ENCODE measurements at places on chromosomes 12 and 14. TPM values are rescaled to one million over a fixed set of nuclear protein-coding genes. Genes with fewer than 3 reads are reported as not detected.

Gene HVCN1
- total RNA-seq, result 18.5 TPM

Gene TOMM20L
- 1.9 TPM for total RNA-seq

Gene TPH2
- total RNA-seq, result not detected

Gene HNF1A
- not detected for total RNA-seq

Gene CLEC14A
- not detected for total RNA-seq

Gene AMDHD1
- total RNA-seq, result 0.63 TPM

Gene TTLL5
- 10.6 TPM for total RNA-seq

Gene GPX2
- not detected for total RNA-seq

Gene SLC5A8
- not detected for total RNA-seq

Gene FIGNL2
- 0.31 TPM for total RNA-seq

Gene TMPRSS12
- total RNA-seq, result not detected

Gene IGF1
- total RNA-seq, result not detected

Gene TAS2R46
- total RNA-seq, result 6.5 TPM

Gene KRT6C
- total RNA-seq, result not detected

Gene TEAD4
- total RNA-seq, result not detected

Gene CHFR
- total RNA-seq, result 51.2 TPM

Gene P2RX2
- total RNA-seq, result 0.10 TPM

Gene IRAK3
- 57.5 TPM for total RNA-seq

Gene SNRPF
- 15.7 TPM for total RNA-seq

Gene KRT80
- total RNA-seq, result not detected

Gene RDH5
- 3.0 TPM for total RNA-seq

Gene NDRG2
- total RNA-seq, result 9.7 TPM

Gene ANKRD33
- total RNA-seq, result 0.10 TPM

Gene DTX1
- total RNA-seq, result 5.2 TPM

Gene PLBD1
- 201 TPM for total RNA-seq

Gene DBX2
- not detected for total RNA-seq

Gene CCDC184
- 0.63 TPM for total RNA-seq

Gene CIROP
- total RNA-seq, result not detected

Gene ETFRF1
- 67.5 TPM for total RNA-seq

Gene NEUROD4
- not detected for total RNA-seq

Gene ACTR6
- 27.2 TPM for total RNA-seq

Gene CMA1
- not detected for total RNA-seq

Gene PPM1H
- 1.3 TPM for total RNA-seq

Gene SLC10A1
- total RNA-seq, result not detected

Gene PMCH
- not detected for total RNA-seq

Gene MMP19
- 4.2 TPM for total RNA-seq

Gene CISTR
- total RNA-seq, result not detected

Gene FOXG1
- not detected for total RNA-seq

Data from mononuclear cell (primary cell).